NCI-H1092 (cell line): ENCODE measurements at places on chromosomes 1 and 21.

DNA sequence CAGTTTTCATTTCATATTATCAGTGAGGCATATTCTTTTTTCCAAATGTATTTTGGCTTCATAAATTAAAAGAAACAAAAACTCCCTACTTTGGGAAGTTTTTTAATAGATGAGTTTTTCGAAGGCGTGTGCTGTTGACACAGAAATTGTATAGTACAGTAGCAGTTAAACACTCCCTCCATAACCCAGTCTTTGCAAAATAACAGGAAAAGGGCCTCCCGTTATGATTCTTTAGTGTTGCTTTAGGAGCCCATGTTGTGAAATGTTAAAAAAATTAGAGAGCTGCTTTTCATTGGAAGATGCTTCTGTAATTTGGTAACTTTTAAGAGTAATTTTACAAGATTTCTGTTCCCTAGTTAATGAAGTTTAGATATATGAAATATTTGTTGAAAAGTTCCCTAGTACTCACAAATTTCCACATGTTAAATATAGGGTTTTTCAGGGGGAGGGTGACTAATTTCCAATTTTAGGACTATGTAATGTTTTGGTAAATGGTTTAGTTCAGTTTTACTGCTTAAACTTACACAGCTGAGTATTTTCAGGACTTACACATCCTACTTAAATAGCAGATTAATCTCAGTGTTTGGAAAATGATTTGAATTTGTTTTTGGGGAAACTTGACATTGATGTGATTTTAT lies 2.0 kb downstream of the CAMSAP2 start:
- DNase-seq, result no peak

GRCh38 chr1:3030663-3031381 lies 9.6 kb downstream of the ACTRT2 start:
- DNase-seq, result no peak

- DNase-seq, result no peak
Measured at GRCh38 chr1:52503706-52504105, 49.2 kb downstream of the TUT4 start.

DNA sequence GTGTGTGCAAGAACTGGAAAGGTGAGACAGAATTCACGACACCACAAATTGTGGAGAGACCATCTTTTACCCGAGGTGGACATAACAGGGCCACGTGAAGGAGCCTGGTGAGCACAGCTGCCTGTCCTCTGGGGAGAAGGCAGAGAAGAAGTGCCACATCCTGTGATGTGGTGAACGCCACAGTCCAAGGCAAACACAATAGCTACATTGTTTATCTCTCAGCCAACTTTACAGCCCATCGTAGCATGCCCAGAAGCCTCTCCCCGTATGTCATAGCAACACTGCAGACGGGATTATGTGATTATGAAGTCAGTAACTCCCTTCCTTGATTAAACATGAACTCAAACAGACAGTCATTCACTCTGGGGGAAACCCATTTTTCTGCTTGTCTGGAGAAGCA lies 612.2 kb downstream of the SMYD3 start:
- no peak for DNase-seq

GRCh38 chr1:206829875-206830274 lies 35.5 kb upstream of the IL20 start:
- no peak for DNase-seq

DNA sequence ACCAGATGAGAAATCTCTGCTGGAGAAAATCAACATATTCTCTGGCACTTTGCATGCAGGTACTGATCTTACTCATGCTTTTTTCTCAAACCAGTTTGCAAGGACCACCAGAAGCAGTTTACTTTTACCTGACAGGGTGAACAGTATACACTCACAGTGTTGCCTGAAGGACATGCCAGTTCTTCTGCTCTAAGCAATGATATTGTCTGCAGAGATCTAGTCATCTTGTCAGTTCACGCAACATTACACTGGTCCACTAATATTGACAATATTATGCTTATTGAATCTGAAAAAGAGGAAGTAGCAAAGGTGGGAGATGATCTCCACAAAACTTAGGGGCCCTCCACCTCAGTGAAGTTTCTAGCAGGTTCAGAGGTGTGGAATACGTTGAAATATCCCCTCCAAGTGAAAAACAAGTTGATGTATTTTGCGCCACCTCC lies 3.8 kb upstream of the S100B start:
- DNase-seq, result no peak

DNA sequence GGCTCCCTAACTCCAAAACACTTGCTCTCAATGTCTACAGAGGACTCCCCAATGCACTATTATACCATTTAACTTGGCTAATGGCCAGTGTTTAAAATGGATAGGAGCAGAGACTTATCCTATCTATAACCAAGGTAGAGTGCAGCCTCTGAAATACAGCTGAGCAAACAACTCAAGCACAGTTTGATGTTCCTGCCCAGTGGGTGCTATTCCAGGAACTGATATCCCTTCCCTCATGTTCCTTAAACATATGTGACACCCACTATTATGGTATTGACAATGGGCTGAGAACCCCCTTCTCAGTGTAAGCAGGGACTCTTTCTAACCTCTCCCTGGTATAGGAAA lies 51.7 kb downstream of the SH3GLB1 start:
- peak; percentile 96 for DNase-seq

DNA sequence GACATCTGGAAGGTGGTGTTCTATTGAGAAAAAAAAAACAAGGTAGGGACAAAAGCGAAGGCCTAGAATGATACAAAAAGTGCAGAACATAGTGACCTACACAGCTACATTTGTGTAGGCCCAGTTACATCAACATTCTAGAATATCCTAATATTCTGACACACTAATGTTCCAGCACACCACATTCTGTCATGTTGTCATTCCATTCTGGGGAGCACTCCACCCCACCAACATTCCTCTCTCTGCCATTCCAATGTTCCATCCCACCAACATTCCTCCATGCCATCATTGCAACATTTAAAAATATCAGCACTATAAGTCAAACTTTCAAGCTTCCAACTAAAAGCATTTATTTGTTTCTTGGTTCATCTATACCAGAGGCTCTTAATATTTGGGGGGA lies 28.5 kb downstream of the COA7 start:
- no peak for DNase-seq

- no peak for DNase-seq
Measured at GRCh38 chr1:160104486-160104885, 6.1 kb upstream of the IGSF8 start.

- DNase-seq, result no peak
Measured at GRCh38 chr1:28176492-28177470, at the start of gene PTAFR. PTAFR (minus strand) TSS chr1:28176690; CDS start chr1:28151021, 25,669 bp downstream.

GRCh38 chr1:31180338-31180737 lies 59.3 kb downstream of the NKAIN1 start:
- no peak for DNase-seq

- DNase-seq, result peak; percentile 51
Measured at GRCh38 chr1:34739613-34740012, 15.2 kb upstream of the GJB5 start.
